ENCODE measurements at places on chromosomes 7 and 10.

DNA sequence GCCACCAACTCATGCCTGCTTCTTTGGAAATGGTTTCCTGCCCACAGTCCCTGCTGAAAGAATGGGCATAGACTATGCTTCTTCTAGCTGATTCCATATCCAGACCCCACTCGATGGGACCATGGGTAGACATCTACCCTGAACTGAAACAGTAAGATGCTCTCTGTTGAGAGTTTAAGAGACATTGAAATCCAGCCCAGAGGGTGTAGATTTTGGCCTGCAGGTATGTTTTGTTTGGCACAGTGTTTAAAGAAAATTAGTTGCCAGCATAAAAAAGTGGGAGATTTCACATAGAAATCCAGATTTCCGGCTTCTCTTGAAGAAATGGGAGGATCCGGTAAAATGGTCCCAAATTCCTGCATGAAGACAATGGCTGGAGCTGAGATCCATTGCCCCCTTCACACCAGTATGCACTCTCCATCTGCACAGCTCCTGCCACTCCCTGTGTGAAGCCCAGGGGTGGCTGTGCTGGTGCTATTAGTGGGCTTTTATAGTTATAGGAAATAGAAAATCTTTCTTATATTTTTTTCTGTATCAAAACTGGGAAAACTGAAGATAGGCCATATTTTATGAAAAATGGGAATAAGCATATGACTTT, 218.1 kb downstream of the PTEN start:
- no peak for DNase-seq

GRCh38 chr10:16756561-16757221, 60.5 kb downstream of the RSU1 start:
- DNase-seq = no peak

DNA sequence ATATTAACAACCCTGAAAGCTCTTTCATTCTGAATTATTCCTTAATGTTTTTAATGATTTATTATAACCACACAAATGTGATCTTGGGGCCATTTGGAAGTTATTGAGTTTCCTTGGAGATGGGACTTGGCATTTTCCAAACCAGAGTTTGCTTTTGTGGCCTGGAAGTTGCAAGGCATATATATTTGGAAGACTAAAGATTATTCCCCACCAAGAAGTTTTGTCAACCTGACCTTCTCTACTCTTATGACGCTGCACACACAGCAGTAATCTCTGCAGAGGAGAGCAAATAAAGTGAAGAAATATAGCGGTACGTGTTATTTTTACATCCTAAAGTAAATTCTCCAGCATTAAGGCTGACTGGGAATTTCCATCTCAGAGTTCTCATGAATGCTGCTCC, 397.0 kb downstream of the LRMDA start:
- DNase-seq = no peak

DNA sequence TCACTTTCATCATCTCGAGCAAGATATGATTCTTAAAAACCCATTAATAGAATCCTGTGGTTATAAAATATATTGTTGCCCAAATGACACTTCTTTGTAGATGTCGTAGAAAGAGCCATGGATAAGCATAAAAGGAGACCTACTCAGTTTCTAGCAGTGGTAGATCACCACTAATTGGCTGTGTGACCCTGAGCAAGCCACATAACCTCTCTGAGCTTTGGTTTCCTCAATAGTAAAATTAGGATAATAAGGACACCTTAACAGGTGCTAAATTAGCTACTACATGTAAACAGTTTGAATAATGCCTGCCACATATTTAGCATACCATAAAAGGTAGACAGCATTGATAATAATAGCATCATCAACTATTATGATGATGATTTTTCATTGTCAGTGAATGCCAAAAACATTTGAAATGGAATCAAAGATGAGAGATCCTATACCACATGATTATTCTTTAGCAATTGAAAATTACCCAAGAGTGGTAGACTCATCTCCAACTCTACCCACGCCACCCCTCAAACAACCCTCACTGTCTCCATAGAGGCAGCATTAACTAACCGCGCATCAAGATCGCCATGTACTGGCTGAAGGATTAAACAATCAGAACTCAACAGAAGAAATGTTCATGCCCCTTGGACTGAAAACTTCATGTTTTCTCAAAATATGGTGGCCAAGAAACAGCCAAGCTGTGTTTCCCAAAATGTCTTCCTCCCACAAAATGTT, 45.8 kb downstream of the CHST15 start:
- DNase-seq = no peak

DNA sequence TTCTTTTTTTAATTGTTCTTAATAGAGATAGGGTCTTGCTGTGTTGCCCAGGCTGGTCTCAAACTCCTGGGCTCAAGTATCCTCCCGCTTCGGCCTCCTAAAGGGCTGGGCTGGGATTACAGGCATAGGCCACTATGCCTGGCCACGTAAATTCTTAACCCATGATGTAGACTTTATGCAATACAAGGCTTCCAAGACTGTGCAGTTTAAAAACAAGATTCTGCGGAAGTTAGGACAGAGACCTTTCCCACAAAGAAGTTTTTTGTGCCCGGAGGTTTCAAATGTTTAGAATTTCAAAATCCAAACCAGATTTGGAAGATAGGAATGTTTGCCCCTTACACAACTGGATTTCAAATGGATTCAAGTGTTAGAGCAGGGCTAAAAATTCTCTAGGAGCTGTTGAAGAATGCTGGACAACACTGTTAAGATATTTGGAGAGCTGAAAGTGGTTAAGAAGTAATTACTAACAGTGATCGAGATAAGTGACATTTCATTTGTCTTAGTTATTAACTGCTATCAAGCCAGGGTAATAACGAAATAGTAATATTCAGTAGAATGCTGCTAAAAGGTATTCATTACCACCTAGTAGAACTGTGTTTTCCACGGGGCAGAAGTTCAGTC, 7.4 kb downstream of the APBB1IP start:
- no peak for DNase-seq

GRCh38 chr10:43044448-43044921, 32.4 kb upstream of the RET start:
- no peak for DNase-seq

DNA sequence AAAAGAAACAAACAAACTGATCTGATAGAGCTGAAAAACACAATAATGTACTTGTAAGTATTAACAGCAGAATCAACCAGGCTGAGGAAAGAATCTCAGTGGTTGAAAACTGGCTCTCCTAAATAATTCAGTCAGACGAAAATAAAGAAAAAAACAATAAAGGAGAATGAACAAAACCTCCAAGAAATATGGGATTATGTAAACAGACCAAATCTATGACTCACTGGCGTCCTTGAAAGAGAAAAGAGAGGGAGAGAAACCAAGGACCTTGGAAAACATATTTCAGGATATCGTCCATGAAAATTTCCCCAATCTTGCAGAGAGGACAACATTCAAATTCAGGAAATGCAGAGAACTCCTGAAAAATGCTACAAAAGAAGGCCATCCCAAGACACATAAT, 62.9 kb downstream of the FBXL13 start:
- DNase-seq = no peak

DNA sequence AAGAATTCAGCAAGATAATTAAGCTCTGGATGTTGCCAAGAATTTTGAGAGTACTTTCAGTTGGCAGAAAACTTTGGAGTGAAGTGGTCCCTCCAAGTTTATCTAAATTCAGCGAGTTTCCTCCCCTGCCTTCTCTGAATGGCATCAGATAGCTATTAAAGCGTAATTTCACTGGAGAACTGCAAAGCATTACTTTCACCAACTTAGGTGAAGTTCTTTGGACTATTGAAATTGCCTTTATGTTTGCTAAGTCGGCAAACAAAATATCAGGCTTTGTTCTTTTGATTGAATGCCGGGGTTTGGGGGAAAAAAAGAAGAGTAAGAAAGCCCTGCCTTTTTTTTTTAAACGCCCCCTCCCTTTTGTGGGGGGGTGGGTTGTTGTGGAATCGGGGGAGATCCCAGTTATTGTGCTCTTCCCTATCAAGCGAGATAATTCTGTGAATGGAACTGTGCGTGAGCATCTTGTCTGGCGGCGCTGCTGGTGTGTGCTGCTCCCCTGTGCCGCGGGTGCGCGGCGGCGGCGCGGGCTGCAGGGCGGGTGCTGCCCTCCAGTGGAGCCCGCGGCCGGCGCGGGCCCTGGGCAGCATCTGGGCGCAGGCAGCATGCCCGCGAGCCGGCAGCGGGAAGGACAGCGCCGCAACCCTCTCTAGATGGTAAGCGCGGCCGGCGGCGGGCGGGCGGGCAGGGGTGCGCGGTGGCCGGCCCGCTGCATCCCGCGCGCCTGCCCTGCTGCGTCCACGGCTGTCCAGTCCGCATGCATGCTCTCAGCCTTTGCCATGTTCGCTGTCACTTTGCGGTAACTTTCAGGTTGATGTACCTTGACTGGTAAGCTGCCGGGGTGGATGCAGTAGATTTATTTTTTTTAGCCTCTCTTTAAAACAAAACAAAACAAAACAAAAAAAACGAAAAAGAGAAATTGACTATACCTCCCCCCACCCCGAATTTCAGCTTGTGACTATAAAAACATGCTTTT, 176.5 kb downstream of the TCF7L2 start:
- peak; percentile 18 for DNase-seq

DNA sequence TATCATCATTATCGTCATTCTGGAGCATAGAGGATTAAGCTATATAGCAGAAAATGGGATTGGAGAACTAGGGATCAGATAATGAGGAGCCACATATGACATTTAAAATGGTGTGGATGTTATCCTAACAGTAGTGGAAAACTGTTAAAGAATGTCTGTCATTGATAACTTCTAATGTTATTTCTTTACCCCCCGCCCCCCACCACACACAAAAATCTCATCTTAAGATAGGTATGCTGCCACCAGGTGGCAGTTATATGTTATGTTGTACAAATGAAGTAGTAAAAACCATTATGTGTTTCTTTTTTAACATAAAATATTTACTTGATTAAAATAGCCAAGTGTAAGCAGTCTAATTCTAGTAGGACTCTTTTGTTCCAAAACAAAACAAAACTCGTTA, 13.0 kb downstream of the AKAP9 start:
- no peak for DNase-seq

DNA sequence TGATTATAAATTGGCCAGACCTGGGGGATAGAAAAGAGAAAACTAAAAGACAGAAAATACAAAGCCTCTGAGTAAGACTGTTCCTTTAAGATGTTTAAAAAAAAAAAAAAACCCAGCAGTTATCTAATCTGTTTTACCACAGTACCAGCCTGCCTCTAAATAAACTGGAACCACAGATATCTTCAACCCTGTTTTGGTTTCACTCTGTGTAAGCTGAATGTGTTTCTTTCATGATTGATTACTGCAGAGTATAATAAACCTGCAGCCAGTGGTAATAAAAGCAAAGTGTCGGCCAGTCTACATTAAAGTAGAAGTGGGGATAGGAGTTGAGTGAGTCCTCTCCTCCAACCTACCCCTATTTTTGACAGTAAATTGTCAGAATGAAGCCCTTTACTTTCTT, 40.6 kb downstream of the MGAM2 start:
- no peak for DNase-seq

GRCh38 chr10:132866601-132867381, 75.6 kb downstream of the CFAP46 start:
- no peak for DNase-seq

- no peak for DNase-seq
Observed at GRCh38 chr7:130814778-130815335, 80.8 kb upstream of the KLF14 start.

DNA sequence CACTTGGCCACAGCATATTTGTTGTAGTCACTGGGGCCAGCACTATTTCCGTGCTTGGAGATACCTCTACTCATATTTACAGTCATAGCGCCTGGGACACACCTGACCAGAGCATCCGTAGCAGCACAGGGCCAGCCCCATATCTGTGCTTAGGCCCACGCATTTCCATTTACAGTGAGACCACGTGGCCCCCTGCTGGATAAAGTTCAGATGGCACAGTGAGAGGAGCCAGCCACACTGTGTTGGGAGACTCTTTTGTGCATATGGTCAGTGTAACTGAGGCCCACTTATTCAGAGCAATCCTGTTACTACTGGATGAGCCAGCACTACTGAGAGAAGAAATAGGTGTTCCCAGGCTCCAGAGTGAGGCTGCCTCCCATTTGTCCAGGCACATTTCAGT, 455.3 kb downstream of the REEP3 start:
- DNase-seq = no peak

DNA sequence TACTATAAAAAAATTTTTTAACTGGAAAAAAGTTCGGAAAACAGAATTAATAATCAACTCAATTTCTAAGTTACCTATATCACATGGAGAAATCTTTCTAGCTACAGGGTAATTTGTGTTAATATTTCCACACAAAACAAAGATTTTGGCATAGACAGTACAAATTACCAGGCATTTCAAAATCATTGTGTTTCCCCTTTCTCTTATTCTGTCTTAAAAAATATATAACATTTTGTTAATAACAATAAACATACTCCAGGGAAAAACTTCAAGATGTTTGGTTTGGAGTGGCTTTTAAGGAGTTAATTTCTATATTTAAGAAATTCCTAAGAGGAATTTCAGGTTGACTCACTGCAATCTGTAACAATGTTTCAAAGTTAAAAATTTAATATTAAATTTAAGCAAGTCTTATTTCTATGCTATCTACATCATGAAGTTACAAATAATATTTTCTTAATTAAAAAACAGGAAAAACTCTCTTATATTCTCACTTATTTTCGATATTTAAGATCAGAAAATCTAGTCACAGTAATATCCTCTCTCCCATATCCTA, 132.6 kb downstream of the NRBF2 start:
- no peak for DNase-seq

DNA sequence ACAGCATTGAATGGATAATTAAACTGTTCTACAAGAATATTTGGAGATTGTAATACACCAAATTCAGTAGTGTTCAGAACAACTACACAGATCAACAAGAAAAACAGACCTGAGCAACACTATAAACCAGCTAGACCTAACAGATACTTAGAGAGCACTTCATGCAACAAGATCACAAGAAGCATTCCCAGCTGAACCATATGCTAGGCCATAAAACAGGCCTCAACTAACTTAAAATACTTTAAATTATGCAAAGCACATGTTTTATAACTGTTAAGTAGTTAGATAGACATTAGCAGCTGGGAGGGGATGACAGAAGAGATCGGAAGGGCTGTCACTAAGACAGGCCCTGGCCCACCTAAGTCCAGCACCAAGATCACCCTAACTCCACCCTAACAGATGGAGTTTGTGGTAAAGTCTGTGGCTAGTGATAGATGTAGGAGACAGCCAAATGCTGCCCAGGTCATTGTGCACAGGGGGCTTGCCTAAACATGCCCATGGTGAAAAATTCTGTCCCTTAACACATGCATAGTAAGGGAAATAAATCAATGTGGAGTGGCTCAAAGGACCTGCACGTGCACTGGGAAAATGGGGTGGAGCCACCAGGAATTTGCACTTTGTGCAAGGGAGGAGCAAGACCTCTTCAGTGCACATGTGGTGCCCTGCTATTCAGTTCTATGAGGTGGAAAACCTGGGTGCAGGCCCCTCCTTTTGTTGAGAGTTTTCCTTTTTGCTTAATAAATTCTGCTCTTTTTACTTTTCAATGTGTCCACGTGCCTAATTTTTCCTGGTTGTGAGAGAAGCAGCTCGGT, 567.8 kb upstream of the NRG3 start:
- no peak for DNase-seq

- DNase-seq = no peak
Observed at GRCh38 chr7:34357068-34357467, 300.9 kb upstream of the NPSR1 start.
